Stimulated activated CD4-positive, alpha-beta T cell treated with anti-CD3 and anti-CD28 coated beads, Interleukin-1b, Interleukin-23, amount 100 ng/mL, for 4 hours (primary cell): ENCODE measurements at places on chromosomes 7 and 10.

GRCh38 chr10:36220151-36220550, 578.1 kb upstream of the FZD8 start:
- no peak for DNase-seq

DNA sequence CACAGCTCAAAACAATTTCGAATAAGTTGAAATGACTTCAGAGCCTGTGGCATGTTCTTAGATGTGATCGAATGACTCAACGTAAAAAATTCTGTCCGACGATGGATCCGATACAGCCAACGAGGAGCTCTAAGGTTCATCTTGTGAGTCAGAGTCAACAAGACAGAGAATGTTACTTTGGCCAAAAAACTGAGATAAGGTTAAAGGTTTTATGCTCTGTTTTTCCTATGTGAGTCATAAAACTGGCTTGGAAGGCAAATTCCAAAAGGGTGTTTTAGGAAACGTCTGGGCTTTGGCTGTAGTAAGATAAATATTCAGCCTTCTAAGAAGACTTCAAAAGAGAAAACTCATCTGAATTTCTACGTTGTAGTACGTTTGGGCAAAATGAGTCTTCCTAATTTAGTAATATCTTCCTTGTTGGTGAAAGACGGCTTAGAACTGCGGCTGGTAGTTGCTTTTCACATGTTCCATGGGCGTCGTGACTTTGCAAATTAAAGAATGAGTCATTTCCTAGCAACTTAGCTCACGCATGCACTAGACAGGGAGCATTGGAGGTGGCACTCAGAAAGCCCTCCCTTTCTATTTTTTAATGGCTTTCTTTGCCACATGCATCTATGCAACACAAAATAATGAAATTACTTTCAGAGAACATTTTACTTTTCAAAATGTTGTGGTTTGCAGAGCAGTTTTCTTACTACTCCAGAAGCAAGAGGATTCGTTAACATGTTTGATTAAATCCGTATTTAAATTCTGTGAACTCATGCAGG, 28.2 kb downstream of the PFKP start:
- no peak for DNase-seq

- no peak for DNase-seq
Observed at GRCh38 chr7:140330128-140330527, 68.2 kb downstream of the SLC37A3 start.

DNA sequence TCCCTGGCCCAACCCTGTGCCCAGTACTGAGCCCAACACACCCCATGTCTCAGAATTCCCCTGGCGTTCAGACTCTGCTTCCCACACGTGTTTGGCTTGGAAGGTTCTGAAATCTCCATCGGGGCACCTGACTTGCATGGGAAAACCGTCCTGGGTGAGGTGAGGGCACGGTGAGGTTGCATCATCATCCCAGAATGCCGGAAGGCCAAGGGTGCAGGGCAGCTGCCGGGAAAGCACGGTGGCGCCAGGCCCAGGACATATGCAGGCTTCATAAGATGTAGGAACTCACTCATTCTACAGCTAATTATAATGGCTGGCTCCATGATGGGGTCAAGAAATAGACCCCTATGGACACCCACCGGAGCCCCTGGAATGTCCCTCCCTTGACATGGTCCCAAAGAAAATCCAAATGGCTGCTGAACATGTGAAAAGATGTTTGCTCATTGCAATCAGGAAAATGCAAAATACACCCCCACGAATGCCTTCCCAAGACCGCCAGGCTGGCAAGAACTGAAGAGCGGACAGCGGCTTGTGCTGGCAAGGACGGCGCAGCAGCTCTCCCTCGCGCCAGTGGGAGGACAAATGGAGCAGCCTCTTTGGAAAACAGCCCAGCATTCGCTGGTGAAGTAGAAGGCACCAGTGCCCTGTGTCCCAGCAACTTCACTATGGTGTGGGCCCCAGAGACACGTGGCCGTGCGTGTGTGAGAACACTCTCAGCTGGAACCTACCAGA, 2.3 kb downstream of the KNDC1 start:
- DNase-seq = no peak

DNA sequence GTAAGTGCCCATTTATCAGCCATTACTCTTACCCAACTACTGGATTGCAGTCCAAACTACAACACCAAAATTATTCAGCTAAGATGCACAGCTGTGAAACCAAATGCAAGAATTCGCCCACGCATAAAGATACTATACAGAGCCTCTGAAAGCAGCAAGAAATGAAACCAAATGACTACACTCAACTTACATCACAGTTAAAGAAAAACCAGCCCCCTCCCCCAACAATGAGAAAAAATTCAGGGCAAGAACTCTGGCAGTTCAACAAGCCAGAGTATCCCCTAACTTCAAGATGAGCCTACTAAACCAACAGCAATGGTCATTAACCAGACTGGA, 209.1 kb upstream of the VWC2 start:
- no peak for DNase-seq

- DNase-seq = no peak
Observed at GRCh38 chr7:77619314-77619713, 76.9 kb upstream of the RSBN1L start.

DNA sequence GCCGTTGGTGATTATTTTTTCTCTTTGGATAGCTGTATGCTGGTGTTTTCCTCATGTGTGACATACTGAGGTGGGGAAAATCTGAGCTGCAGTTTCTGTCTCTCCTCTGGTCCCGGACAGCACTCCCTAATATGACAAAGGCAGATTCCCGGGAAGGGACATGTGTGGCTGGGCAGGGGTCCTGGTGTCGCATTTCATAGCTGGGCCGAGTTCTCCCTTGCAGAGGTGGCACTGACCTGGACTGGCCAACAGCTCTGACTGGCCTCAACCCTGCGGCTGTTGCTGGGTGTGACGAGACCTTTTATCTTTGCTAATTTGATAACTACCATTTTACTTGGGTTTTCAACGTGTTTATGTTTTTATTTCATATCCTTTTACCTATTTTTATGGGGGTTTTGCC, 248.6 kb upstream of the TCERG1L start:
- DNase-seq = no peak

DNA sequence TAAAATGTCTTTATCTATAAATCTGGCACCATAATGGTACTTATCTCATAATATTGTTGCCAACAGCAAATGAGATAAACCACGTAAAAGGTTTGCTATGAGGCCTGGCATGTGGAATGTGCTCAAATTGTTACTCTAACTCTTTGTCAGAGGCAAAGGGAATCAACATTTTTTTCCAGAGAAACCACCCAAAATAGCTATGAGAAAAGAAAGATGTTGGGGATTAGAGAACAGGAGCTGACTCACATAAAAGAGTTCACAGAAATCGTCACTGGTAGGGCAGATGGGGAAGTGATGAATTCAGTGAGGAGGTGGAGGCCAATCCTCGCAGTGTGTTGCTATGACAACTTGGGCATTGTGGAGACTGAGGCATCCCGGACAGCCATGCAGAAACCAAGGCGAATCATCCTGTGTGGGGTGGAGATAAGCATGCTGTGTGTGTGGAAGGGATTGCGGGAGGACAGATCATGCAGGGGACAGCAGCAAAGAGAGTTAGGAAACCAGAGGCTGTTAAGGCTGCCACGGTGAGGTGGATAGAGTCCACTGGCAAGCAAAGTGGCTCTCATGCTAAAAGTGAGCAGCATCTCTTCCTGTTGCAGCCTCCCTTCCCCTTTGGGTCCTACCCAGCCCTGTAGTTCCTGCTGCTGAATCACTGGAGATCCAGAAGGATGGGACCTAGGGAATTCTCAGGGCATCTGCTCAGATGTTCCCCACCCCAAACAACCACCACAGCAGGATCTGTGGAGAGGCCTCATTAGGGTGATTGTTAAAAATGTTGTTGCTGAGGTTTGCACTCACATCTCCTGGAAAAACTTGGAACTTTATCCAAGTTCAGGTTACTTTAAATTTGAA, 103.9 kb downstream of the CUBN start:
- peak; percentile 47 for DNase-seq

DNA sequence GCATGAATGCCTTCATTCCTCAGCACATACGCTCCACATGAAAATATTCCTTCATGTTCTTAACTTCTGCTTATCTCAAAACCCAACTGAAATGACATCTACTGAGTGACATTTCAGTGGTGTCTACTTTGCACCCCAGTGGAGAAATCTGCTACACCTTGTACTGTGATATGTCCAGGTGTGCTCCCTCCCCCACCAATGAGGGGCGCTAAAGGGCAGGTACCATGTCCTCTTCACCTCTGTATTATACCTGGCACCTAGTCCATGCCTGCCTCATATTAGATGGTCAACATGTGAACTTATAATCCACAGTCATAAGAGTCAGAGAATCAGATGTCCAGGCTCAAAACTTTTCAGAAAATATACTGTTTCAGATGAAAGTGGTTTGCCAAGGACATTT, 2.1 kb downstream of the PAXIP1 start:
- no peak for DNase-seq

- no peak for DNase-seq
Observed at GRCh38 chr7:106384373-106384772, 99.6 kb upstream of the NAMPT start.

GRCh38 chr10:113202011-113202410, 252.0 kb downstream of the TCF7L2 start:
- DNase-seq = no peak

- DNase-seq = no peak
Observed at GRCh38 chr7:20475756-20476155, 139.7 kb upstream of the ABCB5 start.

GRCh38 chr10:124748953-124749645, 4.9 kb upstream of the FAM53B start:
- DNase-seq = no peak

DNA sequence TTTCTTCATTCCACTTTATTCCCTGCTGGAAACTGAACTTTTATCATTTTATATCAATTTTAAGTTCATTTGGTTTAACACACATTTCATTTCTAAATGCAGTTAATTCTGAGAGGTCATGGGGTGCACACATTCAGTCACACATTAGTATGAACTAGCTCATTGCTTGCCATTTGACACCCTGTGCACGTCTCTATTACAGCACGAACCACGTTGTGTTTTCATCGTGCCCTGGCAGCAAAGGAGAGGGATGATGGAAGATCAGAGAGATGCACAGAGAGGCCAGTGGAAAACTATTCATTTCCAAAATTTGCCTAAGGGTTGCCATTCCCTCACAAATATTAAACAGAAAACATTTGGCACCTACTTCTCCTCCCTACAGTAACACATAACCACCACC, 45.4 kb downstream of the CTNNA3 start:
- no peak for DNase-seq

- no peak for DNase-seq
Observed at GRCh38 chr7:63925262-63925625, 73.4 kb upstream of the ZNF722 start.

- no peak for DNase-seq
Observed at GRCh38 chr7:106600569-106601373, 60.2 kb downstream of the CCDC71L start.

- no peak for DNase-seq
Observed at GRCh38 chr7:130560972-130561371, 69.1 kb downstream of the MEST start.

DNA sequence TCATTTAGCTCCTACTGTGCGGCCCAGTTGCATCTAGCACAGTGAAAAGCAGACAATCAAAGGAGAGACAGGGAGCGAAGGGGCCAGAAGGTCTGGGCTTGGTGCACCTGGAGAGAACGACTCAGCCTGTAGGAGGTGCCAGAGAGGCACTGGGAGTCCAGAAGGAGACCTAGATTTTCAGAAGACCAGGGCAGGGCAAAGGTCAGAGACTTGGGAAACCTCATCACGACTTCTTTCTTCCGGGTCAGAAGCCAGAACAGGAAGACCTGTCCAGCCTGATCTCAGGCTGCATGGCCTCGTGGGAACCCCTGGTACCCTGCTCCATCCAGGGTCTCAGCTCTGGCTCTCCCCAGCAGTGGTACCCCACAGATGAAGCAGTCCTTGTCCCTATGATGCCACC, 5.2 kb downstream of the AGAP3 start:
- no peak for DNase-seq

DNA sequence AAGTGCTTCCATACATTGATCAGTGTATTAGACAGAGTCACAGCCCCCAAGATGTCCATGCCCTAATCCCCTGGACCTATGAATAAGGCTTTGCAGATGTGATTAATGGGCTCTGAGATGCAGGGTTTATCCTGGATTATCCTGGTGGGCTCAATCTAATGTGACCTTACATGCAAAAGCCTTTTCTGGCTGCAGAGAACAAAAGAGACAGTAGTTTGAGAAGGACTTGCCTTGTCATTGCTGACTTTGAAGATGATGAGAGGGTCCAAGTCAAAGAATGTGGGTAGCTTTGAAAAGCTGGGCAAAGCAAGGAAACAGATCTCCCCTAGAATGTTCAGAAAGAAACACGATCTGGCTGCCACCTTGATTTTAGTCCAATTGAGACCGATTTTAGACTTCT, 238.7 kb downstream of the CCSER2 start:
- DNase-seq = no peak

GRCh38 chr10:75592791-75593643, 161.6 kb downstream of the LRMDA start:
- no peak for DNase-seq

DNA sequence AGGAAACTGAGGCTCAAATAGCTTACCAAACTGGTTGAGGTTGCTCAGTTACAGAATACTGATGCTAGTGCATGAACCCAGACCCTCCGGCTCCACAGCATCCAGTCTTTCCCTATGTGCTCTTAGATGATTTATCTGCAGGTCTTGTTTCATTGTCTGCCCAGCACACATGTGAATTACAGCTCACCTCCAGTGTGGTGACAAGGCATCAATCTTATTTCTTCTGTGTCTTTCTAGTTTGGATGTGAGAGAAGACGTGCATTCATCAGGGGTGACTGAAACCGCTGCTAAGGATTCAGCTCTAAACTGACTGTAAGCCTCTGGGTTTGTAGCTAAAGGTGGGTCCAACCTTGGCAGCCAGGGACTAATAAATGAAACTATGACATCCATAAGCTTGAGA, 123.8 kb downstream of the SH2D4B start:
- DNase-seq = no peak

DNA sequence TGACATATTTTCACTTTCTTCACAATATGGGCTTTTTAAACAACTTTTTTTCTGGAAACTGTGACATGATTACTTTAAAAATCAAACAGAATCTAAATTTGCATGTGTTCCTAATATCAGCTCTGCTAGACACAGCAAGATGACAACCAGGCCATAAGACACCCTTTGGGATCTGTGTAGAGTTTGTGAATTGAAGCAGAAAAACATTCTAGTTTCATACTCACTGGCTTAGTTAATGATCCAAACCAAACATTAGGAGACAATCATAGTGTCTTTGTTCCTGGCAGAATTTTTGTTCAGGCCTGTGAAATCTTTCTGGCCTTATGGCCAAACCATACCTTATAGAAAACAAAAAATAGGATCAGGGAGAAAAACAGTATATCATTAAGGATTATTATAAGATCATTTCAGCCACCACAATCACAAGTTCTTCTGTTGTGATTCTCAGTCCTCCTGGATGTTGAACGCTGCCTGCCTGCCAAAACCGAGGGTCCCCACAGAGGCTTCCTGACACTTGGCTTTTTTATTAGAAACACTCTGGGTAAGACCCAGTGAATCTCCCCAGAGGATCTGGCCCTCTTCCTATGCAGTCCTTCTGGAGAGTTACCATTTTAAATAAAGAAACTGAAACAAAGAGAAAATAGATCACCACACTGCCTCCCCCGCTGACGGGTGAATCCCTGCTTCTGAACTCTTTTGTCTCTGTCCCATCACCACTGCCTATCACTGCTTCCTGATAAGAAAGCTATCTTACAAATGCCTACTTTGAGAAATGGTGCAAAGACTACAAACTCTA, 79.2 kb upstream of the PPP1R3C start:
- no peak for DNase-seq

GRCh38 chr7:54591404-54592386, 49.5 kb downstream of the VSTM2A start:
- no peak for DNase-seq
